ENCODE measurements at places on chromosomes 13 and 19.
A peak's percentile ranks its signal among the peaks of the same experiment; 100 is the strongest.

DNA sequence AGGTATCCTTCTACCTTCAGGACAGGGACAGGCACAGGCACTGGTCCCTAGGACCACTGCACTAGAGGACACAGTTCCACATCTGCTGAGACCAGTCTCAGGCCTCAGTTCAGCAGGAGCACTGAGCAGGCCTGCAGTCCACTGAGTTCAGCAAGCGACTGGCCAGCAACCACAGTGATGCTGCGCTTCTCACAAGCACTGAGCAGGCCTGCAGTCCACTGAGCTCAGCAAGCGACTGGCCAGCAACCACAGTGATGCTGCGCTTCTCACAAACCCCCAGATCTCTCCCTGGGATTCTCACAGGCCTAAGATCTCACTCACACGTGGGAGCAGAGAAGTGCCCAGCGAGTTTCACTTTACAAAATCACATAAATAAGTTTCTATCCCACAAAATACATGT, 140.6 kb downstream of the IRS2 start:
- DNase-seq, result no peak

GRCh38 chr19:47754206-47755064, 9.1 kb downstream of the NOP53 start:
- no peak for DNase-seq

DNA sequence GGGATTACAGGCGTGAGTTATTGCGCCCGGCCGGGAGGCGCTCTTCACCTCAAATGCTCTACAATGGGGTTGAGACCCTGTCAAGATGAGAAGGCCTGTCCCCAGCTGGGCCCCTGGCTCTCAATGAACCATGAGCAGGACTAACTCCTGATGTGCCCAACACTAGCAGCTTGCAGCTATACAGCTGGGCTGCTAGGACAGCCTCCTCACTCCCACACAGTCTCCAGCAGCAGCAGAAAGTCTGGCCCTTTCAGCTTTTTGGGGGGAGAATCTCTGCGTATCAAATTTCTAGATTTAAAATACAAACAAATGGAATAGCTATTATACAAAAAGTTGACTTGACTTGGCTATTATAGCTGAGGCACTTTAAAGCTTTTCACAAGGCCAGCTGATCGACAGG, 30.2 kb downstream of the TMTC4 start:
- no peak for DNase-seq

DNA sequence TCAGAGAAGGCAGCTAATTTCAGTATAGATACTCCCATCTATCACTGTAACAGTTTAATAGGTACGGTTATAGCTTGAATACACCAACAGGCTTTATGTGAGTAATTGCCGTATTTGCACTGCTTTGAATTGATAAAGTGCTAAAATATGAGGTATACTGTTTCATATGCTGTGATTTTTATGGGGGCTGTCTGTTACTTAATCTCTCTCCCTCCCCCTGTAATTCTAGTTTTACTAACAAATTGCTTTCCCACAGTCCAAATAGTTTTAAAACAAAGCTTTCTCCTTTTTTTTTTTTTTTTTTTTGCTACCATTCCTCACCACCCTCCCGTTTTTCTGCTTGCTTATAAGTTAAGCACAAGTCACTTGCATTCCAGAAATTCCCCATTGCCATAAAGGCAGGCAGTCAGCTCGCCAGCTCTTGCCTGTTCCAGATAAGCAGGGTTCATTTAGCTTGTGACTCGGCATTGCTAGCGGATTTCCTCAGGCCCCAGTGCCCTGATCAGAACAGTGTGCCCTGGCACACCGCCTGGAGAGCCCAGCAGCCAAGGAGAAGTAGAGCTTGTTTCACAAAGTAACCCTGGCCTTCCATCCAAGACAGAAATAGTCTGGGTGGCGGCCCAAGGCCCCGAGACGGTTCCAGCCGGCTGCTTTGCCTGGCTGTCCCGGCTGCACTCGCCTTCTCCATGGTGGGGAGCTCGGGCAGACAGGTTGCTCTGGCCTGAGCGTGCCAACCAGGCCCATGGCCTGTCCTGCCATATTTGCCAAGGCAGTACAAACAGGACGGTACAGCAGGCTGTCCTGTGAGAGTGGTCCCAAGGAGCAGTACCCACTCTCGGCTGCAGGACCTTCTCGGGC, 43.5 kb upstream of the NPAS1 start:
- peak; percentile 99 for DNase-seq

GRCh38 chr13:111547726-111548273, 227.4 kb downstream of the TEX29 start:
- DNase-seq, result peak; percentile 46

DNA sequence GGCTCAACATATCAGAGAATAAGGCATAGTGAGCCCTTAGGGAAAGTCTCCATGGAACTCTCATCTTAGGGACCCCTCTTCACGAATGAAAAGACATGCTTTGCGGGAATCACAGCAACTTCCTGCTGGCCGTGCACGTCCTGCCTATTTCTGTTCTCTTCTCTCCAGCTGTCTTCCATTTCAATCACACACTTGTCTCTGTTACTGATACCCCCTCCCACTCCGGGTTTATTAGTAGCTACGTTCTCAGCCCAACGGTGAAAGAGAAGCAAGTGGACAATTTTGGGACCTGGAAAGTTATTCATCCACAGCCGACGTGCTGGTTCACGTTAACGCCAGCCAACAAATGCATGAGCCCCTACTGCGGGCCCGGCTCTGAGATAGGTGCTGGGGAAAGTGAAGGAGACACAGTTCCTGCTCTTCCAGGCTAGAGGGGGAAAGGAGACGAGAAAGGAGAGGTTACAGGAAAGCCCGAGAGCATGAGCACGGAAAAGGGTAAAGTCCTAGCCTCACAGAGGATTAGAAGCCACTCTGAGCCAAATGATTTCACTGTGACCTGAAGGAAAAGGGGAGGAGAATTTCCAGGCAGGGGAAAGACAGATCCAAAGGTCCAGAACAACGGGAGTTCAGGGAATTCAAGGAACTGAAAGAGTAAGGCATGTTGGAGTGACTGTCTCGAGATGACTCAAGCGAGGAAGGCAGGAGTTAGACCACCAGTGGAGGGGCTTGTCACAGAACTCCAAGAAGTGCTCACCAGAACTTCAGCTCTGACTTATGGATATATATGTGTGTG, 81.8 kb upstream of the CLDN10 start:
- no peak for DNase-seq

- DNase-seq, result no peak
Measured at GRCh38 chr13:31377946-31378345, 178.2 kb downstream of the B3GLCT start.

DNA sequence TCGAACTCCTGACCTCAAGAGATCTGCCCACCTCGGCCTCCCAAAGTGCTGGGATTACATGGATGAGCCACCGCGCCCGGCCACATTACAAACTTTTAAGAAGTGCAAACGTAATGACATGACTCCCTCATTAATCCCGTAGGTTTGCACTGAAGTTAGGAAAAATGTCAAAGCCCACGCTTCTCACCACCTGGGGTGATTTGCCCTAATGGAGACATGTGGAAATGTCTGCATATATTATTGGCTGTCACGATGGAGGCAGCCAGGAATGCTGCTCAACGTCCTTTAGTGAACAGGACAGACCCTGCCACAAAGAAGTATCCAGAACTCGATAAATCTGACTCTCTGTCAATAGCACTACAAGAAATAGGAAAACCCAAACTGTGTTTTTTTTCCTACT, 21.0 kb downstream of the NLRP9 start:
- DNase-seq, result no peak

DNA sequence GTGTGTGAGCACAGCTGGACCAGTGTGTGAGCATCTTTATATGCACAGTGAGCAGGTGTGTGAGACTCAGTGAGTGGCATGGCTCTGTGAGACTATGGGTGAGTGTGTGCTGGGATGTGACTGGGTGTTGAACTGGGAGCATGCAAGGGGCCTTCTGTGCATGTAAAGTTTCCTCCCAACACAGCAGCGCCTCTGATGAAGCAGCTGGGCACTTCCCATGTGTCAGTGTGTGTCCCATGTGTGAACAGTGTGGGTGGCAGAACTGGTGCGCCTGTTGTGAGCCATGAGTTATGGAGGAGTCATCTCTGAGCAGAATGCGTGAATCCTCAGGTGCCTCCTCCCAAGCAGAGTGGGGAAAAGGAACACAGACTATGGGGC, 24.1 kb downstream of the LGALS16 start:
- no peak for DNase-seq

- DNase-seq, result no peak
Measured at GRCh38 chr13:34555988-34556387, 386.1 kb upstream of the NBEA start.

DNA sequence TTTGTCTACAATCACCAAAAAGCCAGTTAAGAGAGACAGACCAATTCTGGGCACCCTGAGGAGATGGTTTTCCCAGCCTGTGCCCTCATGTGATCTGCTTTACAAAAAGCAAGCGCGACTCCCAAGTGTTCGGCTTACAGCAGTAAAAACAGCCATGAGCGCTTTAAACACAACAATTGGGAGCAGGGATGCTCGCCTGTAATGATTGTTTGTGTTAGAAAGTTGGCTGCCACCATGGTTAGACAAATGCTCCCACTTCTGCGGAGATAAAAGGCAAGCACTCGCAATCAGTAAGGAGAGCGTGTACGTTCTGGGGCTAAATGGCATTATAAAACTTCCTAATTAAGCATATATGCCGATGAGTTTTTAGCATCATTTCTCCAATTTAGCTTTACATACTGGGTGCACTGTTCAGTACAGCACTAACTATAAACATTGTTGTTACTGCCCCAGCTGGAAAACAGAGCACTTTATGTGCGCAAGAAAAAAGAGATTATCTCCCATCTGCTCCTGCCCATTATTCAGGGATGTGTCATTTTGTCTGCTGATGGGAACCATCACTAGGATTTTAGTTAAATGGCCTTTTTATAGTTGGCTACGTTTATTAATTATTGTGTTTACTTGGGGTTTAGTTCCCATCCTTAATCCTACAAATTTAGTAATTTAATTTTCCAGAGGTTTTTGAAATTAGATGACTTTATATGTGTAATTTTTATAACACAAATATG, 309.3 kb upstream of the MAB21L1 start:
- DNase-seq, result no peak

DNA sequence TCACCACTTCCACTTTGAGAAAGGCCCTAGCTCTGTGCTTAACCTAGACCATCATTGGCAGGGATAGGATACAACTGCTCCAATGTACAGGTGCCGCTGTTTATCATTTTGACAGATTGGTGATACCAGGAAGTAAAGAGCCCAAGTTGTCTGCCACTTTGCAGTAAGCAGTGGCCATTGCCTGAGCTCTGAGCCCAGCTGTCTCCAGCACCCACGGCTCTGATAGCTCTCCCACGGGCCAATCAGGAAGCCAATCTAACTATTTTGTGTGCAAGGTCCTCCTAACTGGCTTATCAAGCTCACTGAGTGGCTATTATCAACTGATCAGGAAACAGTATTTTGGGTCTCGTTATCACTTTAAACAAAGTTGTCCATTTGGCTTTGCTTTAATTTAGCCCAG, 181.1 kb downstream of the DCT start:
- no peak for DNase-seq

DNA sequence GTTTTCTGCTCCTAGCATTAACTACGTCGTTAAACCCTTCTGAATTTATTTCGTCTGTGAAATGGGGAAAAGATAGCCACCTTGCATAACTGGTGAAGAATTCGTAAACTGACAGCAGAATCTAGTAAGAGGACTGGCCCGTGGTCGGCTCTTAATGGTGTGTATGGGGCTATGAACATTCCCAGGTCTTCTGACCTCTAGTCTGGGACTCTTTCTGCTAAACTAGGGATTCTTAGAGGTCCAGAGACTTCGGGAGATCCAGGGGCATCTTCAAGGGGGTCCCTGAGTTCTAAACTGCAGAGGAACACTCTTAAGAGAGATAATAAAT, 231.1 kb upstream of the SERP2 start:
- DNase-seq, result no peak

- DNase-seq, result no peak
Measured at GRCh38 chr19:34580055-34580336, 97.0 kb downstream of the SCGB2B2 start.

DNA sequence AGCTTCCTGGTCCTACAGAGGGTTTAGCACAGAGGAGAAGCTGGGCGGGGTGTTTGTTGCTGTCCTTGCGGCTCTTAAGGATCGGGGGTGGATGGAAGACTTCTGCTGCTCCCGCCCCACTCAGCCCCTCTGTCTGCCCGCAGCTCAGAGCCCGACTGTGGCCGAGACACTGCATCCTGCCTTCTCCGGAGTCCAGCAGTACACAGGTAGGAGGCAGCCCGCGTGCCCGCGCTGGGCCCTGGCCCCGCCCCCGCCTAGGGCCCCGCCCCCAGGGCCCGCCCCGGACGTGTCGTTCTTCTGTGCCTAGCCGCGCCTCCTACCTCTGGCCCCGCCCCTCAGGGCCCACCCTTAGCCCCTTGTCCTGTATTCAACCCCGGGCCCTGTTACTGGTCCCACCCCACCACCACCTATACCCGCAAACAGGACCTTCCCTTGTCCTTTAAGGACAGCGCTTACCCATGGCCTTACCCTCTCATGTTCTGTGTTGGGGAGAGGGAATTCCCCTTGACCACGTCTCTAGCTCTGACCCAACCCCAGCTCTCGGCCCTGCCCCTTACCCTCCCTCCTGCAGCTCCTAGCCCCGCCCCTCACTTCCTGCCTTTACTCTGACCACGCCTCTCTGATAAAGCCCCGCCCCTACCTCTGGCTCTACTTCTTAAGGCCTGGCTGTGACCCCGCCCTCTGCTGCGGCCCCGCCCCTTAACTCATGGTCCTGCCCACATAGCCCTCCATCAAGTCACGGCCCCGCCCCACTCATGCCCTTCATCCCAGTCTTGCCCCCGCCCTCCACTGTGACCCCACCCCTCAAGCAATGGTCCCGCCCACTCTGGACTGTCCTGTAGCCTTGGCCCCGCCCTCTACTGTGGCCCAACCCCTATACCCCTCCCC, 60.5 kb downstream of the CELF5 start:
- no peak for DNase-seq

- no peak for DNase-seq
Measured at GRCh38 chr19:16458391-16459341, 13.1 kb downstream of the EPS15L1 start.

DNA sequence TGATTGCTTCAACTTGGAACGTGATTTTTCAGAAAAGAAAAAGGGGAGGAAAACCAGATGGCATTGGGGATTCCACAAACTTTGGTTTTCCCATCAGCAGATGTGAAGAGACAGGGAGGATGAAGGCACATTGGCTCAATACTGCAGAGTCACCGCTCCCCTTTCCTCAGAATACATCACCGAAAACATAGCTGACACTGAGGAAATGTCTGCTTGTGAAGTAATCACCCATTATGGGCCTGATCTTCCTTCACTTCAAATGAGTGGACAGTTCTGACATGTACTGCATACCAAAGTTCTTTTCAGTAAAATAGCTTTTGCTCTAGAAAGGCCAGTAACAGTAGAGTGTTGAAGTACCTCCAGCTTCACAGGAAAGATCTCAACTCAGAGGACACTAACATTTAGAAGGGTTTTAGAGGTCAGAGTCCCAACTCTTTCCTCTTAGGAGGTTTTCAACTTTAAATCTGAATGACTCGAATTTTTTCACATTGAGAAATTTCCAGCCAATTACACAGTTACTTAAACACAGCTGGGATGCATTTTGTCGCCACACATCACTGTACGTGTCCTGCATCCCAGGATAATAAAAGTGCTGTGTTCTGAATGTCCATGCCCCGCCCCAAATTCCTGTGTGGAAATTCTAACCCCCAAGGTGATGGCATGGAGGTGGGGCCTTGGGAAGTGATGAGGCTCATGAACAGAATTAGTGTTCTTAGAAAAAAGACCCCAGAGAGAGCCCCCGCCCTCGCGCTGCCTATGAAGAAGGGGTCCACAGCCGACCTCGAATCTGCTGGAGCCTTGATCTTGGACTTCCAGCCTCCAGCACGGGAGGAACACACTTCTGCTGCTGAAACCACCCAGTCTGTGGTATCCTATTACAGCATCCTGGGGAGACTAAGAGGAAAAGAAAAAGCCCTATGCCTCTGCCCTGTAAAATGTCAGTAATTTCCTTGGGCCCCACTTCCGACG, 77.7 kb downstream of the COL4A1 start:
- peak; percentile 62 for DNase-seq

- no peak for DNase-seq
Measured at GRCh38 chr13:77507931-77508776, 27.4 kb upstream of the SCEL start.
